ENCODE measurements at places on chromosomes 1 and 21.

DNA sequence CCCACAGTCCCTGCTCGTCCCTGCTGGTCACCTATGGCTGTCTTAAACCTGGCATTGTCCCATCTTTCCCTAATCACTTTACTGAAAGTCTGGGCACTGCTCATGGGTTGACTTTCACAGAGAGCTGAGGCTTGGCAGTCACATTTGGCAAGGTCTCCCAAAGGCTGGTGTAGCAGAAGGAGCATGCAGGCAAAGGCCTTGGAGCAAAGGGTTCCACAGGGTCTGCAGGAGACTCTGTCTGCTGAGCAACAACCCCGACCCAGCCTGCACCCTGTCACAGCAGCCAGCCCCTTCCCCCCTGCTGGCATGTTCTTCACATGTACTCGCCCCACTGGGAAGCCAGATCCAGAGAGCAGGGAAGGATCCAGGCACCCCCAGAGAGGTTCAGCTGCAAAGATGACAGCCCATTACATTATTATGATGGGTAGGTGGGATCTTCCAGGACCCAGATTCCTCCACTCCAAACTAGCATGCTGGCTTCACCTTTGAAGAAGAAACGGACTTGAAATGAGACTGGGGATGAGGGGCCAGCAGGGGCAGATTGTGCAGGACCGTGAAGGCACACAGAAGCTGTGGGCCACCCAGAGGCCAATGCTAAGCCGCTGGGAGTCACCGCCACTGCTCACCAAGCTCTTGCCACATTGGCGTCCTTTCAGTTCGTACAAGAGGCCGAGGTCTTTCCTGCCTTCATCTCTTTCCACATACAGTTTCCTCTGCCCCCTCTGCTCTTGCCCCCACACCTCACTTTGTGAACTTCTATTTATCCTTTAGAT is 14.2 kb upstream of the TMEM125 start:
- DNase-seq = peak; percentile 69

- peak; percentile 42 for DNase-seq
These were observed 40.3 kb downstream of the IER5 start for GRCh38 chr1:181128592-181129497.

GRCh38 chr1:2542246-2542915 is 12.3 kb upstream of the HES5 start:
- DNase-seq = no peak

DNA sequence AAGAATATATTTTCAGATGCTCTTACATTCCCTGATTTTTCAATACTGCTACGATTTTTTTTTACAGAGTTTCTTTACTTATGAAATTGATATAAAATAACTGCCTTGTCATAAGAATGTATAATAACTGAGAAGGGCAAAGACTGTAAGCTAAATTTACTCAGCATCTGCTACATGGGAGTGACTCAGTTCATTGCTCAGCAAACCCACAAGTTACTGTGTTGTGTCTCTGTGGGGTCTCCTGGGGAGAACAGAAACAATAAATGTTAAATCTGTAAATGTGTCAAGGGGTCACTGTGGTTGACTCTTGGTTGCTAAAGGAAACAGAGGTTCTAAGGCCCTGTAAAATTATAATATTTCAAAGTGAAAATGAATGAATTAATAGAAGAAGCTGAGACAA is 210.3 kb upstream of the CACYBP start:
- DNase-seq = no peak

DNA sequence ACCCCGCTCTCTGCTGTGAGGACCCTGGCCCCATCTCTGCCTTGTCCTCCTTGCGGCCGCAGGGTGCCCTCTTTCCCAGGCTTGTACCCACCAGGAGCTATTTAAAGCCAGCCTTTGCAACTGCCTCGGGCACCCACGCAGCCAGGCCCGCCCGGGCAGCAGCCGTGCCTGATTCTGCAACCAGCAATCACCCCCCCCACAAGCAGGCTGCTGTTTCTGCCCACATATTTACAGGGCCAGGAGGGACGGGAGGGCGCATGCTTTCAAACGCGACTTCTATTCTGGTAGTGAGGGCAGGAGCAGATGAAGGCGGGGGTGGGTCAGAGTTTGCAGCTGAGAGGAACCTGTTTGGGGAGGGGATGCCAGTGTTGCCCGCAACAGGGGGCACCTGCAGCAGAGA is 13.6 kb downstream of the GABRD start:
- no peak for DNase-seq

DNA sequence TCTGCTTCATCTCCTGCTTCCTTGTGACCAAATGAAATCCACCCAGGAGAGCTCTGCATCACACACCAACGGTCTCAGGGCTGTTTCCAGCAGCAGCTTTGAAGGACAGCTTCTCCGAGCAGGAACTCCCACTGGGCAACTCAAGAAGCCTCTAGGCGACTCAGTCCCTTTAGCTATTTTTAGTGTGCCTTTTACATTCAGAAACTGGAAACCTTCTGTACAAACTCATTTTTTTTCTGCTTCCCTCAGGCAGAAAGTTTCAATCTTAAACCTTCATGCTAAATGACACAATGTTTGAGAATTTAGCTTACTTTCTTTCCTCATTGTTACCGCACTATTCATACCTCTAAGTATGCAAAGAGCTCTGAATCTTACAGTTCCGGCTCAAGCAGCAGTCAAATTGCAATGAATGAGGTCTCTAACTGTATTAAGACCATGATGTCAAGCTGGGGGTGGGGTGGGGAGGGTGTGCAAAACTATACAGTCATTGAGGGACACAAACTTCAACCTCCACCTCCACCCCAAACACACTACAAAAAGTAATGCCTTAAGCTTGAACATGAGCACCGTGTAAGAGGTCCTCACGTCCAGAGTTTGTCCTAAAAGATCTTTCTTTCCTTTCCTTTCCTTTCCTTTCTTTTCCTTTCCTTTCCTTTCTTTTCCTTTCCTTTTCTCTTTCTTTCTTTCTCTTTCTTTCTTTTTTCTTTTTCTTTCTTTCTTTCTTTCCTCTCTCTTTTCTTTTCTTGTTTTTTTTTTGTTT is 16.4 kb upstream of the TARBP1 start:
- DNase-seq = no peak

GRCh38 chr1:157542676-157543075 is 9.6 kb downstream of the FCRL5 start:
- no peak for DNase-seq

DNA sequence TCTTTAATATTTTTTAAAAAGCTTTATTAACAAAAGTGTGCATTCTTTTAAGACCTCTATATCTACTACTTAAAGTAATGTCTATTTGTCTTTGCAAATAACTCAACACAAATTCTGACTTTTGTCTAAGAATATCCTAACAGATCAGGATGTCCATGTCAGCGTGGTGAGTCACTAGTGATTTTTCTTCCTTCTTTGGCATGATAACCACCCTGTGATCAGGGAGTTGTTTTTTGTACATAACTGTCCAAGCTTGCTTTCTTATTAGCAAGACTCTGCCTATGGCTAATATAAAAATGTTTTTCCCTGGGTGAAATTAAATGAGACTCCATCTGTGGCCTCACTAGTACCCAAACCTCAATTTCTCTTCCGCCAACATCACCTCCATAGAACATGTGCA is 688.9 kb upstream of the ADGRL2 start:
- no peak for DNase-seq

DNA sequence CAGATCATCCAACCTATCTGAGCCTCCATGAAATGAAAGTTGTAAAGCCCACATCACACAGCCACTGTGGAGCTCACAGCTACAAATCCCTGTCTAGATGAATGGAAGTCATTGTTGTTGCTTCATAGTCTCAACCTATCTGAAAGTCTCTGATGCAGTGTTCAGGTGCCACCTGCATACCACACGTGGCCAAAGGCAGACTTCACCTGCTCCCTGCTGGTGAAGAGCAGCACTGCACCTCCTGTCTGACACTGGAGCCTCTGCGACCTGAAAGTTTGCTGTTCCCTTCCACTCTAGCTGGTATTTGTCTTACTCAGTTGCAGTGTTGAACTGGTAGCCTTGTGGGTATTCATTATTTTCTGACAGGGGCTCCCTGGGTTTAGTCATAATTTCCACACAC is 18.4 kb downstream of the LORICRIN start:
- no peak for DNase-seq

- DNase-seq = no peak
These were observed 2.5 kb upstream of the PADI6 start for GRCh38 chr1:17369466-17369865.

- DNase-seq = no peak
These were observed 1.7 kb downstream of the PADI3 start for GRCh38 chr1:17250601-17251000.

GRCh38 chr21:30986965-30987364 is 51.3 kb downstream of the KRTAP19-8 start:
- no peak for DNase-seq

DNA sequence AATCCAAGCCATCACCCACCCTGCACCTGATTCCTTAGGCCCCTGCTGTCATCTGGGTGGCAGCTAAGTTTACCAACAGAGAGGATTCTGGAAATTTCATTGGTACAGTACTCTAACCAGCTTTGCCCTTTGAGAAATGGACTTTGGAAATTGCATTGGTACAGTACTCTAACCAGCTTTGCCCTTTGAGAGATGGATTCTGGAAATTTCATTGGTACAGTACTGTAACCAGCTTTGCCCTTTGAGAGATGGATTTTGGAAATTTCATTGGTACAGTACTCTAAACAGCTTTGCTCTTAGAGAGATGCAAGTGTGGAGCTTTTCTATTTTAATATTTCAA is 42.5 kb downstream of the MAB21L3 start:
- DNase-seq = no peak

DNA sequence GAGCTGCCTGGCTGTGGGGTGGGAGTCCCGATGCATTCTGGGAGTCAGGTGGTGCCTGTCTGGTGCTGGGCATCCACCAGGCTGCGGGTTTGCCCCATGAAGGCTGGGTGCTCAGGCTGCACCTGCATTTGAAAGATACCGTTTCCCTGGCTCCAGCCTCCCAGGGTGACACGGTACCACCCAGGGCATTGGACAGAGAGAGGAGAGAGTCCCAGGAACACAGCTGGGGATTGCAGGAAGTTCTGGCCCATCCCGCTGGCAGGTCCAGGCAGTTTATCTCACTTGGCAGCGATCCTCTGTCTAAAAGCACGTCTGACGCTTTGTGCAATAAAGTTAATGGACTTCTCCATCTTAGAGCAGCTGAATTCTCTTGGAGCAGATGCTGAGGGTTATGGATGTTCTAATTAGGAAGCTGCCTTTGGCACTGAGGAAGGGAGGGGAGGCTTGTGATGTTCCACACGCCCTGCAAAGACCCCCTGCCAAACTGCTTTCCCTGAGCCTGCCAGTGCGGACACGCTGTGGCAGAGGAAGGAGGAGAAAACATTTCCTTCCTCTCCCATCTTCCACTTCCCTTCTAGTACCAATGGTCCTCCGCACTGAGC is 246.9 kb downstream of the GRIK3 start:
- DNase-seq = no peak

DNA sequence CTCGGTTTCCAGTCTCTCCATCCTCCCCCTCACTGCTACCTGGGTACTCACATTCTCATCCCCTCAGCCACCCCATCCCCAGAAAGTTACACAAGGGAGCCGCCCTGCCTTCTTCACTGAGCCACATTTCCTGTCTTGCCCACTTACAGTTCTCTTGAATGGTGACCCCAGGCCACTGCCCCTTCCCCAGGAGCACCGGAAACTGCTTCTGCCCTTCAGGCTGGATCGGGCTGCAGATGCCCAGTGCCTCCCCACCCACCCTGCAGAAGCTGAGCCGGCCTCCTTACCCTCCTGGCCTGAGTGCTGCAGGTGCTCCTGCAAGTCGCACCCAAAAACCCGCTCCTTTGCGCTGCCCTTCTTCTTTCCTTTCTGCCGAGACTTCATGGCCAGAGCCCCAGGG is 450 bp downstream of the ARHGAP30 start:
- DNase-seq = no peak

DNA sequence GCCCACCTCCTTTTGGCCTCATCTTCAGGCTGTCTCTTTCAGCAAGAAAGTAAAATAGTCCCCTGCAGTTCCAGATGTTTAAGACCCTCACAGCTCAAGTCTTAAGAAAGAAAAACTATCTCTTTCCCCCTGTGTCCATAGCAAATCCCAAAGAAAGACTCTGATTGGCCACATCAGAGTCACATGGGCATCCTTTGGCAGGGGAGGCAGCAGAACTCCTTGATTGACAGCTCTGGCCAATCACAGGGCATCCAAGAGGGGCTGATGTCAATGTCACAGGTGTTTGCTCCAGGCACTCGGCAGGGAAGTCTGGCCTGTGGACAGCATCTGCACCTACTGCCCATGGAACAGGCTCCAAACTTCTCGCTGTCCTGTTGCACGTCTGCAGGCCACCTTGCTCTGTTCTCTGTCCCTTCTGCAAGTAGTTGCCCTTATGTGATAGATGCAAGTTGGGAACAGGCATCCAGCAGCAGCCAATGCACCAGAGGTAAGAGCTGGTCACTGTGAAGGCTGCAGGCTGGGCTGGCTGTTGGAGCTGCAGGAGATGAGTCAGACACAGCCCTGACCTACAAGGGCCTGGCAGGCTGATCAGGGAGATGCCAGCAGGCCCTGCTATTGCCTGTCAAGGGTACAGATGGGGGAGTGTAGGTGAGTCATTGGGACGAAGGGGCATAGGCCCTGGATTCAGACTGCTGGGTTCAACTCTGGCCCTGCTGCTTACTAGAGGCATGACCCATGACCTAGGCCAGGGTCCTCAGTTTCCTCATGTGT is 96.8 kb upstream of the TMEM51 start:
- no peak for DNase-seq

- peak; percentile 97 for DNase-seq
These were observed at the start of gene OSCP1 for GRCh38 chr1:36450270-36450918. TSS of gene OSCP1 (minus strand) at chr1:36450451. CDS start at chr1:36450369, 82 bp downstream.

GRCh38 chr1:229031061-229031460 is 239.8 kb upstream of the RAB4A start:
- no peak for DNase-seq

DNA sequence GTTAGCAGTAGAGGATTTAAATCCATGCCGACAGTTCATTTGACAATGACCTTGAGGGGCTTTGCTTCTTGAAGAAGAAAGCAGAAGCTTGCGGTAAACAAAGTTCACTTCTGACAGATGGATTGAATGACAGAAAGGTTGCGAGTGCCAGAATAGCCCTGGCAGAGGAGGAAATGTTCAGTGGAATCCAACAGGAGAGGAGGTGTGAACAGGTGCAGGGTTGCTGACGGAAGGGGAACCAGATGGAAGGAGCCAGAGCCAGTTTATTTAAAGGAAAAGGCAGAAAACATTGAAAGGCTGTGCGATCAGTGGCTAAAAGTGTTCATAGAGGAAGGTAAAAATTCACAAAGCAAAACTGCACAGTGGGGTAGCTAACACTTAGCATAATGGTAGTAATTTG is 141.0 kb downstream of the SDCCAG8 start:
- DNase-seq = peak; percentile 61

GRCh38 chr1:233679030-233679429 is 65.1 kb downstream of the KCNK1 start:
- DNase-seq = no peak

GRCh38 chr1:211375146-211375818 is 48.6 kb downstream of the TRAF5 start:
- no peak for DNase-seq

- no peak for DNase-seq
These were observed 82.1 kb upstream of the CCDC190 start for GRCh38 chr1:162942916-162943559.
